ENCODE measurements at places on chromosomes 2 and 18.
A peak's percentile ranks its signal among the peaks of the same experiment; 100 is the strongest.

- no peak for DNase-seq
Measured at GRCh38 chr2:127004893-127005600, 101.9 kb downstream of the BIN1 start.

GRCh38 chr18:58104096-58104495 is 60.1 kb downstream of the NEDD4L start:
- no peak for DNase-seq

DNA sequence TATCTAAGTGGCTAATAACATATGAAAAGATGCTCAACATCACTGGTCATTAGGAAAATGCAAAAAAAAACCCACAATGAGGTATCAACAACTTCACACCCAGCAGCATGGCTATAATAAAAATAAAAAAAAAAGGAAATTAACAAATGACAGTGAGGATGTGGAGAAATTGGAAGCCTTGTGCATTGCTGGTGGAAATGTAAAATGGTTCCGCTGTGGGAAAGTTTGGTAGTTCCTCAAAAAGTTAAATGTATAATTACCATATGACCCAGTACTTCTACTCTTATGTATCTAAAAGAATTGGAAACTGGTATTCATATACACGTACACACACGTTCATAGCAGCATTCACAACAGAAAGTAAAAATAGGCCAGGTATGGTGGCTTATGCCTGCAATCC is 15.5 kb upstream of the CACNB4 start:
- no peak for DNase-seq

DNA sequence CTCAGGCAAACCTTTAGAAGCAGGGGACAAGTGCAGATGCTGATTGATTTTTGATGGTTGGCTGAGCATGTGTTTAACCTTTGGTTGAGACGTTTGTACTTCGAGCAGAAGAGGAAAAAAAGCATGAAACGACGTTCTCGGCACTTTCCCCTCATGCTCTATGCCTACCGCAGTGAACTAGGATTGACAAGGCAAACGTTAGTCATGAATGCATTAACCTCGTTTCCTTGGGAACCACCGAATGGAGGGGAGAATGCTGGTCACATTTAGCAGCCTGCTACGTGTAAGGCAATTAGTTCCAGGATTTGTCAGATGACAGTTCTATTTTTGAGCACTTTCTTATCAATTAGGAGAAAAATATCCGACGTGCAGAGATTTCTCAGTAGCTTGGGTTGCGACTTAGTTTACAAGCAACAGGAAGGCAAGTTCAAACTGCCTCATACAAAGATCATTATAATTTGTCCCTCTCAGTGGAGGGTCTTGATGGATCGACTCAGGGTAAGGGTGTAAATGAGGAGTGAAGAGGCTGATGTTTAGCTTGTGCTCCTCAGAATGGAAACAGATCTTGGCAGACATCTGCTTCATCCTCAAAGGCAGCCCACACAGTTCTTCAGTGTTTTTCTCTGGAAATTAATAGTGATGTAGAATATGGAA is 47.4 kb upstream of the GPR45 start:
- no peak for DNase-seq

- DNase-seq: no peak
Measured at GRCh38 chr2:224793946-224794345, 77.8 kb upstream of the CCDC195 start.

GRCh38 chr2:650343-651310 is 26.6 kb downstream of the TMEM18 start:
- DNase-seq: no peak

GRCh38 chr2:946073-946948 is 4.3 kb upstream of the SNTG2 start:
- DNase-seq: no peak

DNA sequence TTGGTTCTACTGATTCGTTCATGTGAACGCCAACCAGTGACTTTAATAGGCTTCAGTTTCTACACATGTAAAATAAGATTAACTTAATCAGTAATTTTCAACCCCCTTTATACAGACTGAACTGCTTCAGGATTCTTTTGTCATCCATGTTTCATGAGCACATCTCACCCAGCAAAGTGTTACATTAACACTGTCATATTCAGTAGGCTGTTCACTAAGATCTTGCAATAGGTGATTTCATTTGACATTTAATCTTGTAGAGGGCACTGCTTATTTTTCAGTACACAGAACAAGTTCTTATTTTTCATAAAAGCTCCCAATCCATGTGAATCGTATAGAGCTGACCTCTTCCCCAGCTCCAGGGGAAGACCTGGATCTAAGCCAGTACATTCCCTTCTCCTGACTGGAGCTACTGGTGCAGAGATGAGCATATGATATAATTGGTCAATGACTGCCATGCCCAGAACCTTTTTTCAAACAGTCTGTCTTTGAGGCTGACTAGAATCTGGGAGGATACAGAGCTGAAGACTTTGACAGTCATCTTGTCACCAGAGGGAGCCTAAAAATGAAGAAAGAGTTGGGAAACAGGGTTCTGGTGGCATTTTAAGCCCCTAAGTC is 72.2 kb upstream of the CHRNA1 start:
- DNase-seq: no peak

- DNase-seq: no peak
Measured at GRCh38 chr18:74513883-74514205, 17.7 kb downstream of the CNDP2 start.

DNA sequence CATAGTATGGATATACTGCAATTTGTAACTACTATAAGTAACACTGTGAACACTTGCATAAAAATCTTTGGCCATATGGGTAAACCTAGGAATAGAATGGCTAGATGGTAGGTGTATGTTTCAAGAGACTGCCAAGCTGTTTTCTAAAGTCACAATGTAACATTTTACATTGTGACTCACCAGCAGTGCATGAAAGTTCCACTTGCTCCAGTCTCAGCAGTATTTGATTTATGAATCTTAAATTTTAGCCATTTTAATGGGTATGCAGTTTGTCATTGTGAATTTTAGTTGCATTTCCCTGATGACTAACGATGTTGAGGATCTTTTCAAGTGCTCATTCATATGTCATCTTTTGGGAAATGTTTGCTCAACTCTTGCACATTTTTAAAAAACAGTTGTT is 86.1 kb downstream of the FARSB start:
- DNase-seq: no peak

DNA sequence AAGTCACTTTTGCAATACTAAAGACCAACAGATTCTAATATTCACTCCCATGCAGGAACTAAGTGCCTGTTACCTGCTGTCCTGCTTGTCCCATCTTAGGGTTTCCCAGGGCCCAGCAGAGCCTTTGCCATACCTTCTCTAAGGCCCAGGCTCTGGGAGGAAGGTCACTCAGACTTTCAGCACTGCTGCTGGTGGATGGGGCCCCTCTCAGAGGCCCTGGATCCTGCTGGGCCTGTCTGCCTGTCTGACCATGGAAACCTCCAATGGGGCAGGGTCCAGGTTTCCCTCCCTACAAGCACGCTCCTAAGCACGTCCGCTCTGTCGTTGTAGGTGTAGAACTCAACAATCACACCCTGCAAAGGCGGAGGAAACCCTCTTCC is 75.1 kb downstream of the RRM2 start:
- DNase-seq: no peak

GRCh38 chr2:27290549-27290948 is 8.3 kb downstream of the TRIM54 start:
- no peak for DNase-seq

DNA sequence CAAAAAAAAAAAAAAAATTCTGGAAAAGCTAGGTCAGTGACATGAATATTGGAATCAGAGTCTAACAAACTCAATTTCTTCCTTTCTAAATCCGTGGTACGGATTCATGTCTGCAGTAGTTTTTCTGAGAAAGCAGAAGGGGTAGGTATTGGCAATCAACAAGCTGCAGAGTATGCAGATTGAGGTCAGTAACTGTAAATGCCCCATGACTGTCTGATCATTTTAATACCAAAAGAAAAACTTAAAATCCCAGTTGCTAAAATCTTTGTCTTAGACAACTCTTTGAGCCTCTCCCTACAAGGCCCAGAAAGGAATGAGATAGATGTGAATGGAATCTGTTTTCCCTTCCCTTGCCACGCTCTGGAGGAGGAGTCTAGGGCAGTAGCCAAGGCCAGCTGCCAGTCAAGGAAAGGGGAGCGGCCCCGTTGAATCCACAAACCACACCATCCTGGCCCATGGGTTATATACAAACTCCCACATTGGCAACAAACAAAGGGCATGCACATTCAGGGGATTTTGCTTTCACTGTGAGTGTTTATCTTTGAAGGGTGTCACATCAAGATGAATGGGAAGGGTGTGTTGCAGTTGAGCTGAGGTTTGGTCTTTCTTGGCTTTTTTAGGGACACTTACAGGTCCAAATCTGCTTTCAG is 6.1 kb upstream of the CASP8 start:
- peak; percentile 45 for DNase-seq

Measured in left hindlimb (tissue), 1 donor.